ENCODE measurements at places on chromosomes 6 and 20.

DNA sequence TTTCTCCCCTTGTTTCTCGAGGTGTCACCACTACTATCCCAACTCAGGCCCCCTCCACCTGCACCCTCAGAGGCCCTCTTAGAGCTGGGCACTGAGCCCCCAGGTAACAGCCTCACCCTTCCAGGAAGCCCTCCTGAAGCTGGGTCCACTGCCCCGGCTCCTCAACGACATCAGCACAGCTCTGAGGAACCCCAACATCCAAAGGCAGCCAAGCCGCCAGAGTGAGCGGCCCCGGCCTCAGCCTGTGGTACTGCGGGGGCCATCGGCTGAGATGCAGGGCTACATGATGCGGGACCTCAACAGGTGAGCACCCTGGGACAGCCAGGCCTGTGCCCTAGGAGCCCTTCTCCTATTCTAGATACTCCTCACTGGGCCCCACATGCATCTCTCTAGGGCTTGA, 12.9 kb upstream of the ZBTB9 start:
- no peak for DNase-seq

- no peak for DNase-seq
Observed at GRCh38 chr20:53034899-53035298, 62.7 kb downstream of the TSHZ2 start.

GRCh38 chr6:157682856-157683481, 140.1 kb upstream of the SNX9 start:
- no peak for DNase-seq

DNA sequence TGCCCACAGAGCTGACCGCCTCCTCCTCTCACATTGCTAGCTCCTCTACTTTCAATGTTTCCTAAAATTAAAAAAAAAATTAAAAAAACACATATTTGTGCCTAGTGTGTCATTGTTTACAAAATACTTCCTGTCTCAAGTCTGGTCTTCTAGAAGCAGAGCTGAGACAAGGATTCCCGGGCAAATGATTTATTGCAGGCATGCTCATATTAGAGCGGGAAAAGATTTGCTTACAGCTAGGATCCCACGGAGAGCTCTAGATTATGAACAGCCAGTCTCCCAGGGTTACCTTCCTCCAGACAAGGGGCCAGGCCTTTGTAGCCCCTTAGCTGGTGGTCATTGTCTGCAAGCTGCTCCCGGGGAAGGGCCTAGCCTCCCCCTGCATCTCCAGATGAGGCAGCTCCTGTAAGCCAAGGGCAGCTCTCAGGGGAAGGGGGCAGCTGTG, 9.4 kb downstream of the PACSIN1 start:
- no peak for DNase-seq

GRCh38 chr6:72132427-72132826, 246.1 kb downstream of the RIMS1 start:
- DNase-seq, result no peak

- DNase-seq, result peak; percentile 2
Observed at GRCh38 chr6:80541181-80541580, 434.7 kb downstream of the BCKDHB start.

- no peak for DNase-seq
Observed at GRCh38 chr6:12012038-12012557, at the start of gene HIVEP1. HIVEP1 (plus strand) TSS chr6:12012312; CDS start chr6:12015629, 3,317 bp downstream.

DNA sequence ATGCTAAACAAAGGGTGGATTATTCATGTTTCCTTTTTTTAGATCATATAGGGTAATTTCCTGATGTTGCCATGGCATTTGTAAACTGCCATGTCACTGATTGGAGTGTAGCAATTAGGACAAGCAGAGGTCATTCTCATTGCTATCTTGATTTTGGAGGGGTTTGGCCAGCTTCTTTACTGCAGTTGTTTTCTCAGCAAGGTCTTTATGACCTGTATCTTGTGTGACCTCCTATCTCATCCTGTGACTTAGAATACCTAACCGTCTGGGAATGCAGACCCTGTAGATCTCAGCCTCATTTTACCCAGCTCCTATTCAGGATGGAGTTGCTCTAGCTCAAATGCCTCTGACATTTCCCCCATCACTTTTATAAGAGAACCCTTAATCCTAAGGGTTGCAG, 53.6 kb downstream of the CDS2 start:
- DNase-seq, result no peak

DNA sequence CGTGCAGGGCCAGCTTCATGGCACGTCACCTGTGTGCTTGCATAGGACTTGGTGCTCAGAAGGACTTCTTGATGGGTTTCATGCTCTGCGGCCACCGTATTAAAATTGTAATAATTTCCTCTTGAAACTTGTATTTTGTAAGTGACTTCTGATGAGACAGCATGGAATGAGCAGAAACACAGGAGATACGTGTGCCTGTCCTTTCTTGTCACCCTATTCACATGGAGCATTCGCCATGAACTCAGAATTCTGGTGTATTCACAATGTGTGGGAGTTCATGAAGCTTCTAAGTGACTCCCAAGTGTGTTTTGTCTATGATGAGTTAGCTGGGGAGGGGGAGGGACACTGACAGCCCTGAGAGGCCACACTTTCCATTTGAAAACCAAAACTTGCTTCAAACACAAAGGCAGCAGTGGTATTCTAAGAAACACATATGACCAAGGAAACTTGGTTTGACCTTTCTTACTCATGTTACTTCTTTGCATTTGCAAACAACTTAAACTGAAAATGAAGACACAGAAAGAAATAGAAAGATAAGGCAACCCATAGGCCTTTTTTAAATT, 92.1 kb upstream of the NEDD9 start:
- DNase-seq, result peak; percentile 76

- no peak for DNase-seq
Observed at GRCh38 chr6:95387845-95388244, 189.5 kb upstream of the MANEA start.

GRCh38 chr6:106496823-106497222, 132.5 kb downstream of the RTN4IP1 start:
- no peak for DNase-seq

- no peak for DNase-seq
Observed at GRCh38 chr6:155010940-155011339, 15.8 kb downstream of the TIAM2 start.
